ENCODE measurements at places on chromosomes 6 and 20. TPM values are rescaled to one million over a fixed set of nuclear protein-coding genes. Genes with fewer than 3 reads are reported as not detected.

DNA sequence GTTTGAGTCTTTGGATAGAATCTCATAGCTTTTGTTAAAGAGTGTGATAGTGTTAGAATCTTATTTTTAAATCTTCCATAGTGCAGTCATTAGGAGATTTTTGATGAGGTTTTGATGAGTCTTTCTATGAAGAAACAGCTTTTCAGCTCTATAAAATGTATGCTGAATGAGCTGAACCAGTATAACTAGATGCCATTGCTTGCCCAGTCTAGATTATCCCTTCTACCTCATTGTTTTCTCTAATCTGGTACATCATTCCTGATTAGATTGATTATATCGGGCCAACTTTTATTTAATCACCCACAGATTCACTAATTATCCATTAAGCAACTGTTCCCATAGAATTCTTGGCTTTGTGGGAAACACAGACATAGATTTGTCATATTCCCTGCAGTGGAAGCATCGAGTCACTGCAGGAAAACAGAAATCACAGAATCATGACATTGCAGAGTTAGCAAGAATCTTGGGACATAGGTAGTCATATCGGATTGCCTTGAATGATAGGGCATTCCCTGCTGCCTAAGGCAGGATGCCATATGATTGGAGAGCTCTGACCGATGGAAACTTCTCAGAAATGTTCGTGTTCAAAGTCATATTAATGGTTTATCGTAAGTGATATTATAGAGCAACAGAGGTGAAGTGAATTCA, 882.7 kb upstream of the FLRT3 start:
- no peak for DNase-seq

GRCh38 chr6:163707387-163708355, 293.2 kb downstream of the QKI start:
- no peak for DNase-seq

- no peak for DNase-seq
These were observed 81.8 kb downstream of the SGK1 start for GRCh38 chr6:134235937-134236751.

Gene SLC22A16
- total RNA-seq, result not detected

Data from activated B cell treated with CpG ODN at 0.5 μM for 24 hours (primary cell).